ENCODE measurements at places on chromosomes 6 and 20.

DNA sequence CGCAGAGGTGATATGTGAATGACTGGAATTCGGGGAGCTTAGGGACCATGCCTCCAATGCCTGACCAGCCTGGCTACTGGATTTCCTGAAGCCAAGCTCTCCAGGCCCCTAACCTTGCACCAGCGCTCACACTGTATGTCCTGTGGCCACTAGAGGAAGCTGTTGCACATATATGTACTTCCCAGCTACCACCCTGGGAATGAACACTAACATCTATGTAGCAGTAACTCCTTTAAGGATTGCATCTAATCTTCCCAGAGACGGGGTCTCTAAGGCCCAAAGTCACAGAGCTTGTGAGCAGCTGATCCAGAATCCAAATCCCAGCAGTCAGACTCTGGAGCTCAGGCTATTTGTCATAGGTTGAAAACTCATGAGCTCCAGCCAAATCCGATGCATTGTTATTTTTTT, 20.4 kb upstream of the BPIFB1 start:
- DNase-seq = peak; percentile 69

GRCh38 chr20:8116067-8116811, 15.8 kb upstream of the PLCB1 start:
- DNase-seq = no peak

GRCh38 chr20:60904730-60905129, 347.3 kb upstream of the CDH4 start:
- DNase-seq = no peak

GRCh38 chr6:5012519-5012918, 8.7 kb upstream of the RPP40 start:
- no peak for DNase-seq

DNA sequence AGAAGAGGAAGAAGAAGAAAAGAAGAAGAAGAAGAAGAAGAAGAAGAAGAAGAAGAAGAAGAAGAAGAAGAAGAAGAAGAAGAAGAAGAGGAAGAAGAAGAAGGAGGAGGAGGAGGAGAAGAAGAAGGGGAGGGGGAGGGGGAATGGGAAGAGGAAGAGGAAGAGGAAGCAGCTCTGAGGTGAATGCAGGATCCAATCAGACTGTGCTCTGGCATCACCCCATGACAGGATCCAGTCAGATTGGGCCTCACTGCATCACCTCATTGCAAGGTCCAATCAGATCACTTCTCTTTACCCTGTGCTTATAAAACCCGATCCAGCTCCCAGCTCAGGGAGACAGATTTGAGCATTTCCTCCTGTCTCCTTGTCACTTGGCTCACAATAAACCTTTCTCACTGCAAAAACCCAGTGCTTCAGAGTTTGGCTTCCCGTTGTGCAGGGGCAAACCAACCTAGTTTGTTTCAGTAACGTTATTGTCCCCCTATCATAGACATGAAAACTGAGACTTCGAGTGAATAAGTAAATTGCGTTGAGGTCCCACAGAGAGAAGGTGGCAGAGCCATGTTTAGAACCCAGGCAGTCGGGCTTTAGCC, 28.6 kb upstream of the YWHAB start:
- DNase-seq = peak; percentile 68

GRCh38 chr6:28167068-28167467, 25.4 kb downstream of the ZKSCAN8 start:
- no peak for DNase-seq

DNA sequence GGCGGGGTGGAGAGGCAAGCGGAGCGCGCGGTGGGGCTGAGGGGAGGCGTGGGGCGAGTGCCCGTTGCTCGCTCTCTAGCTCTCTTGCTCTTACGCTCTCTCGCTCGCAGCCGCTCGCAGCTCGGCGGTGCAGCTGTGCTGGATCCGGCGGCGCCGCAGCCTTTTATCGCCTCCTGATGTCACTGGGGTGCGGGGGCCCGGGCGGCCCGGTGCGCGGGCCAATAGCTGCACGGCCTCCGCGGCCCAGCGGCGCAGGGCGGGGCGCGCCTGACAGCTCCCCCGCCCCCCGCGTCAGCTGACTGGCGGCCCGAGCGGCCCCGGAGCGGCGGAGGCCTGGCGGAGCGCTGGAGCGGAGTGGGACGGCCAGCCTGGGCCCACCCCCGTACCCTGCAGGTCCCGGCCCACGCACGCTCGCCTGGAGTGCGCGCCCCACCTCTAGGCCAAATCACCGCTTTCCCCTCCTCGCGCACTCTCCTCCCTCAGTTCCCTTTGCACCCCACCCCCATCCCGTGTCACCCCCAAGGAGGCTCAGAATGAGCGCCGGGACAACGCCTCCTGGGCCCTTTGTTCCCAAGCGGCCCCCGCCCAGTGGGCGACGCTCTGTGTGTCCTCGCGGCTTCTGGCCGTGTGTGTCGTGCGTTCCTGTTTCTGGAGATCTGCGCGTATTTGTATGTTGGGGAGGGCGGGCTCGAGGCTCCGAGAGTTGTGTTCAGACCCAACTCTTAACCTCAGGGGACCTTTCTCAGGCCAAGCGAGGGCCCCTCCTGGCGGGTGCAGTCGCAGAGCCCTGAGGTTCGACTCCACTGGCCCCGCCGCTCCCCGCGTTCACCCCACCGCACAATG, at the start of gene MAFB:
TSS of gene MAFB (minus strand) at position 137 of the 843 bp plus-strand sequence. CDS start 386 bp downstream, outside the sequence.
- no peak for DNase-seq

DNA sequence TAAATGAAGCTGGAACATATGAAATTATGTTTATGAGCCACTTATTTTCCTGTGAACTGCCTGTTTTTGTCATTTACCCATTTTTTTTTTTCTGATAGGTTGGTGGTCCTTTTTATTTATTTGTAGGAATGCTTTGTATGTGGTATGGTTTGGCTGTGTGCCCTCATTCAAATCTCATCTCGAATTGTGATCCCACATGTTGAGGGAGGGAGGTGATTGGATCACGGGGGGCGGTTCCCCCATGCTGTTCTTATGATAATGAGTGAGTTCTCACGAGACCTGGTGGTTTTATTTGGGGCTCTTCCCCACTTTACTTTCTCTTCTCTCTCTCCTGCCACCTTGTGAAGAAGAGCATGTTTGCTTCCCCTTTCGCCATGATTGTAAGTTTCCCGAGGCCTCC, 77.3 kb downstream of the CDH26 start:
- no peak for DNase-seq

DNA sequence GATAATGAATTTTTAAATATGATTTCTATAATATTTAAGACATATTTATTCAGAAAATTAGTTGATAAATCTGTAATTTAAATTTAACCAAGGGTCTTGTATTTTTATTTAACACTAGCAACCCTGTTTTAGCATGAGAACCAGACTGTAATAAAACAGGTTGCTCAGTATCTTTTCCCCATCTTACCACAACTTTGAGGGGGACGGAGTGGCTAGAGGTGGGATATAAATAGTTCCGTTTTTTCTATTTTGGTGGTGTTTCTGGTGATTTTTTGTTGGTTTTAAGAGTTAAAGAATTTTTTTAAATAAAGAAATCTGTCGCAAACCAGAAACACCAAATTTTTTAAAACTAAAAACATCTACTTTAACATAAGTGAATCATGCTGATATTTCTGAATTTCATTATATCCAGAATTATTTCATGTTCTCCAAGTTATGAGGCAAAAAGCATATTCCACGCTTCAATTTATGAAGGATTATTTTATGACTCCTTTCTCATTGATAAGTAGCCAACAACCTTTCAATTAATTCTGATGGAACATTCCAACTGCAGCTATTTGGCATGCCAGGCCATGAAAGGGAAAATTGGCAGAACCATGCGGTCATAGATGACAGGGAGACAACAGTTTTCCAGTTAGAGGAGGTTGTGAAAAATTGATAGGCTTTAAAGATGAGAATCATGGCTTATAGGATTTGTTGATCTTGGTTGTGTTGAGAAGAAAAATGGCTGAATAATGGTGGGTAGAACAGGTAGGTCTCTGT, 151.9 kb upstream of the CARMIL1 start:
- DNase-seq = no peak

DNA sequence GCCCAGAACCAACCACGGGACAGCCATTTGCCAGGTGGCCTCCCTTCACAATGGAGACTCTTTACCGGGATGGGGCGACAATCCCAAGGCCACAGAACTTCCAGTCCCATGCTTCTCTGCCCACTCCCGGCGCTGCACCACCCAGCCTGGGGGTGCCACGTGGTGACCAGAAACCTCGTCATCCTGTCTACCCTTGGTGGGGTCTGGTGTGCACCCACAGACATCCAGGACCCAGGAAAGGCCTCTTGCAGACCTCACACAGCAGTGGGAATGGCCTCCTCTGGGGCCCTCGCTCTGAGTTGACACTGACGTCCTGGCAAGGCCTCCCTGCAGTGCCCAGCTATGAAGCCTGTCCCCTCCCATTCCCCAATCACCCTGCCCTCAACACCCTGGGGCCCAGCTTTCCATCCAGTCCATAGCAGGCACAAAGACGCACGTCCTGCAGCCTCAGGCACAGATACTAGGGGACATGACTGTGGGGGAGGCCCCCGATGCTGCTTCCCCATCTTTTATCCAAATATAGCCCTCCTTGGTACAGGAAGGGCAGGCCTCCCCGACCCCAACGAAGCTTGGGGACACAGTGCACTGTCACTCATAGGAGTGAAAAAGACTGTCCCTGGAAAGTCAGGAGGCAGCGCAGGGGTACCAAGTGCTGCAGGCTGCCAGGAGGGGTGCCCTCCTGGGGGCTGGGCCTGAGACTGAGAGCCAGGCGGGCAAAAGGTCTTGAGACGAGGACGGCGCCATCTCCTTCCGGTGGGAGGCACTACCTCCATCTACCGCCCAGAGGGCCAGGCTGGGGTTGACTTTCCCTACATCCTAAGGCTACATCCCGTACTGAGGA, 7.2 kb downstream of the CST7 start:
- no peak for DNase-seq

- no peak for DNase-seq
Measured at GRCh38 chr6:75213732-75214131, 7.9 kb upstream of the COL12A1 start.

- DNase-seq = no peak
Measured at GRCh38 chr6:36197739-36198221, 1.2 kb downstream of the BRPF3 start.

GRCh38 chr6:152863618-152864326, 113.2 kb downstream of the VIP start:
- DNase-seq = peak; percentile 60

DNA sequence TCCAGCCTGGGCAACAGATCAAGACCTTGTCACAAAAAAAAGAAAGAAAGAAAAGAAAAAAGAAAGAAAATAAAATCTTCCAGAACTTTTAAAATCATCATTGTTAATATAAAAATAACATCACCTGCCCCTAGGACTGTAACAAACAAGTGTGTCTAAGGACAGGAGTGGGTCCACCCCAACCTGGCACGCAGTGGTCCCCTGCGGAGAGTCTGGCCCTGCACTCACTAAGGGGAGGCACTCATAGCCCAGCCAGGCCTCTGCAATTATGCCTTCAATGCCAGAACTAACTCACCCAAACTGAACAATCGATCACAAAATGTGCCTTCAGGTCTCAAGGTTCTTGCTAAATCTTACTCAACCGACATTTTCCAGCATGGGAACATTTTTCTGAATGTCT, 4.8 kb downstream of the GMEB2 start:
- DNase-seq = no peak

- DNase-seq = no peak
Measured at GRCh38 chr20:62544505-62545055, 68.8 kb upstream of the GATA5 start.

- no peak for DNase-seq
Measured at GRCh38 chr20:50522053-50522674, 12.0 kb downstream of the PTPN1 start.

GRCh38 chr20:50054626-50055511, 58.1 kb downstream of the UBE2V1 start:
- no peak for DNase-seq

DNA sequence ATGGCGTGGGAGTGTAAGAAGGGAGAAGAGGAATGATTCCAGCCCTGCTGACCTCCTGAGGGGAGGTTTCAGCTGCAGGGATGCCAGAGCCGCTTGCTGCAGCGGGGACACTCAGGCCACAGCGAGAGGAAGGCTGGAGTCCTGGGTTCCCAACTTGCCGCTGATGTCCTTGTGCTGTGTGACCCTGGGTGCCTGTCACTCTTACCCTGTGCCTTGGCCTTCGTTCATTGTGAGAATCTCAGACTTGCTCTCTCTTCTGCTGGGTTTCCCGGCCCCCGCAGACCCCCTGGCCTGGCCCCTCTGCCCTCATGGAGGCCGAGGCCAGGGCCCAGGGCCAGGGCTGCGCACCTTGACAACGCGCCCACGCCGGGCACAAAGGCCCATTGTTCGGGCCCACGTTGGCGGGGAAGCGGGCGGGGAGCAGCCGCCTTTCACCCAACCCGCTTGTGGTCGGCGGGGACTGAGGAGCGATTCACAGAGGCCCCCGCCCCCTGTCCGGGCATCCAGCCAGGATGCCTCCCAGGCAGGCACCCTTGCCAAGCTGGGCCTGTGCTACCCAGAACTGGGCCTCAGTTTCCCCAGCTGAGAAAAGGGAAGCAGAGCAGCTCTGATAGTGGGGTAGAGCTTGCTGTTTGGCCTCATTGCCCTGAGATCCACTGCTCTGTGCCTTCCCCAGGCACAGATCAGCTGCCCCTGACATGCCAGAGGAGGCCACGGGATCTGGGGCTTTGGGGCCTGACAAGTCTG, 52.4 kb downstream of the CEBPB start:
- no peak for DNase-seq

DNA sequence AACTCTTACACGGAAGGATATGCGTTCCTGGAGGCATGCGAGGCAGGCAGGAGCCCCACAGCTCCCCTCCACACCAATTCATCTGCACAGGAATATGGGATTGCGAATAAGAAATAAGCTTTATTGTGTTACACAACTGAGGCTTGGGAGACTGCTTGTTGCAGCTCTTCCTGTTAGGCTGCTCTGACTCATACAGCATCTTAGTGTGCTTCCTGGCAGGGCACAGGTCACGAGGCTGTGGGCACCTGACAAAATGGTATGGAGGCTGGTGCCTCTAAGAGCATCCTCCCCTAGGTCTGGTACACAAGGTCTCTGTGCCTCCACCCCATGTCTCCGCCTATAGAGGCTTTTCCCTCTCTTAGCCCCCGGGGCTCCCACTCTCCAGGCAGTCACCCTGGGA, 6.8 kb downstream of the SLC22A3 start:
- peak; percentile 3 for DNase-seq

GRCh38 chr6:158808442-158808833, 10.7 kb downstream of the EZR start:
- DNase-seq = no peak

DNA sequence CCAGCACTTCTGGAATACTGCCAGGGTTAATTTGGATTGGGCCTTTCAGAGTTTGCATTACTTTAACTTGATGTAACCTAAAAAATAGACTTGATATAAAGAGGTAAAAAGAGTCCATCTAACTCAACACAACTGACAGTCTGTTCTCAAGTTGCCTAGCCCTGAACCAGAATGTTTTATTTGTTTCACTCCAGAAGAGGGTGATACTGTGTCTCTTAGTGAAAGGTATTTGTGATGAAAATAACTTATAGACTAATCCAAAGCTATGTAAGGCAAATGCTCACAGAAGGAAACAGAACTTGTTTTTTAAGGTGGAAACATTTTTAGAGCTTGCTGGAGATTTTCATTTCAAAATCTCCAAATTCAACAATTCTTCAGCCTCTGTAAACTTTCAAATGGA, 469.1 kb upstream of the RUNX2 start:
- no peak for DNase-seq

DNA sequence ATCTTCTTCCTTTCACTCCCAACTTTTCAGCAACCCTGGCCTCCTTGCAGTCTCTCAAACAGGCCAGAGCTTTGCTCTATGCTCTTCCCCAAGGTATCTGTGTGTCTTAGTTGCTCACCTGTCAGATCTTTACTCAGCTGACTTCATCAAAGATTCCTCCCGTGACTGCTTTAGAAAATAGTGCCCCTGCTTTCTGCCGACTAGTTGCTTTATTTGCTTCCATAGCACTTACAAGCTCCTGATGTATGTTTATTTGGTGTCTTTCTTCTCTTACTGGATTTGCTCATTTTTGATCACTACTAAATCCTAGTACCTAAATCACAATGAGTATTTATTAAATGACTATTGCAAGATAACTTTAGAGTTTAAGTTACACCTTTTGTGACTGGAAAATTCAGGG, 5.9 kb downstream of the NDUFAF5 start:
- DNase-seq = no peak

All from HL-60 (cell line).